Brain (organoid and tissue), 16 donors: ENCODE measurements at places on chromosomes 4 and X.
A peak's percentile ranks its signal among the peaks of the same experiment; 100 is the strongest.

GRCh38 chr4:140876615-140877364, 120.6 kb upstream of the TBC1D9 start:
- no peak for DNase-seq

DNA sequence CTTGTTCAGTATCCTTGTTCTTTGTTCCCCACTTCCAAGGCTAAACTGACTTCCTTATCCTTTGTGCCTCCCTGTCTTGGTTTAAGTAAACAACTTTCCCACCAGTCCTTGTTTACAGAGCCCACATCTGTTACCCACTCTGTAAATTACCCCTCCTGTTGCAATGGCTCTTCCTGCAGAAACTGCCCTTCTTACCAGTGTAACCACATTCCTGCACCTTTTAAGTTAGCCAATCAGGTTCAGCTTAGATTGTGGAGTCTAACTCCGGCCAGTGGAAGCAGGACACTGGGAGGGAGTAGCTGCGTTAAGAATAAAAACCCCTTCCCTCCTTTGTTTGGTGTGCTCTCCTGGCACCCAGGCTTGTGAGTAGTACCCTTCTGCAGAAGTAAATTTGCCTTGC, 360.9 kb downstream of the PRDM5 start:
- no peak for DNase-seq

DNA sequence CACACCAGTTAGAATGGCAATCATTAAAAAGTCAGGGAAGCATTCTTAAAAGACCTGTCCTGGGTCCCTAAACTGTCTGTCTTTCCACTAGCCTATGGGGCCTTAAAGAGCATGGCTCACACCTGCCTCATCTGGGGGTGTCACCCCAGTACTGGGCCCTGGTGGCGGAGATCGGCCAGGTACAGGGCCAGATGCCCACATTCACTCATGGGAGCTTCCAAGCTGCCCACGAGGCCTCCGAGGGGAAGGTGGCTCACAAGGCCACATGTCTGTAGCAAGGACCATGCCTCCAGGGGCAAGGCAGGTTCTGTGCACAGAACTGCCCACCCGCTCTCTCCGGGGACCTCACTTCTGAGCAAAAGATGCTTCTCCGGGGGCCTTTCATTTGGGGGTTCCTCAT, 55.5 kb upstream of the AFAP1 start:
- no peak for DNase-seq

GRCh38 chr4:79237851-79238250, 88.0 kb downstream of the NAA11 start:
- DNase-seq = peak; percentile 91

DNA sequence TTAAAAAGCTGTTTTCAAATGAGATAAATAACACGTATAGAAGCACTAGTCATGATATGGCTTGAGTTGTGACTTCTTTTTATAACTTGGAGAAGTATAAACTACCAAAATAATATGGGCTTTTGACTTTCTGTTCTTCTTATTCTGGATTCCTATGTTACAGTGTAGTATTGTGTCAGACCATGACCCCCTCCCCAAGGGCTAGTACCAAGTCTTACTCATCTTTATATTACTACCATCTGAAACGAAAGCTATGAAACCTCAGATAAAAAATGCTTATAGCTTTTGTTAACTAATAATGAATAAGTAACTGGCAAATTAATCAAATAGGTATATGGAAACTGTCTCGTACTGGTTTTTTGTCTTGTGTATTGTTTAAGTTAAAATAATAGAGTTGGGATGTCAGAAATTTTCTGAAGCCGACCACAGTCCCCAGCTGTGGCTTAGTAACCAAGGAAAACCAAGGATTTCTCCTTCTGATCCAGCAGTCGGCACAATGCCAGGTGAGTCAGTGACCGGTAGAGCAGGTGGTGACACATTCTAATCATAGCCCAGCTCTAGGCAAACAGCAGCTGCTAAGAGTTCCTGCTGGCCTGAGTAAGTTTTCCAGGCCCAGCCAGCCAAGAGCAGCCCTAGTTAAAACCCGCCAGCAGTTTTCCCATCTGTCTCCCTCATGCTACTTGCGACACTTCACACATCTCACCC, 163.3 kb upstream of the PRDX4 start:
- peak; percentile 16 for DNase-seq

GRCh38 chr4:6463311-6464289, 8.8 kb downstream of the PPP2R2C start:
- DNase-seq = no peak
